GM03348 (cell line): ENCODE measurements at places on chromosomes 1 and 21.
A peak's percentile ranks its signal among the peaks of the same experiment; 100 is the strongest.

- no peak for DNase-seq
These were observed 287.5 kb downstream of the ASTN1 start for GRCh38 chr1:176876966-176877515.

DNA sequence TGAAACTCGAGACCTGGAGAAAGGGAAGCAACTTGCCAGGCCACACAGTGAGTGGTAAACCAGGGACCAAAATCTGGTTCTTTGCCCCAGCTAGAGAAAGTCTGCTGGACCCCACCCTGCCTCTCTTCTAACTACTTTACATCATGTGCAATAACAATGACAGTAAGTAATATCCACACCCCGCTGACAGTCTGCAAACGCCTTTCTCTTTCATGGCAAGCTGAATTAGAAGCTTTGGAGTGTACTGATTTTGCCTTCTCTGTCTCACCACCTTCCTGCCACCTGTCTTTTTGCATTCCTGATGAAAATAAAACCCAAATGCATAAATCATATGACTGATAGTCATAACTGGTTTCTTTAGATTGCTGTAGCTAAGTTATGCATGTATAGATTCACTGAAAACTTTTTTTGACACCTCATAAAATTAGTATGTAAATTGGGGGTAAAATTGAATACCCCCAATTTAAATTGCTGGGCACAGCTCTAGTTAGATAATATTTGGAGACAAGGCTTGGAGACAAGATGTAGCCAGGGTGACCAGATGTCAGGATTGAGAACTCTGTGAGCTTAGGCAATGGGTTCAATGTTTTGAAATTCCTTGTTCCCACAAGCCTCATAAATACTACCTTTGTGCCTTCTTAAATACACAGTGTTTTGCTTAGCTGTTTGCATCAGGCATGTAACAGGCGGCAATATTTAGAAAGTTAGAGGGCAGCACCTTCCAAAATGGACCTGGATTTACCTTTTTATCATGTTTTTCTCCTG is 73.5 kb downstream of the ST6GALNAC5 start:
- DNase-seq, result no peak

DNA sequence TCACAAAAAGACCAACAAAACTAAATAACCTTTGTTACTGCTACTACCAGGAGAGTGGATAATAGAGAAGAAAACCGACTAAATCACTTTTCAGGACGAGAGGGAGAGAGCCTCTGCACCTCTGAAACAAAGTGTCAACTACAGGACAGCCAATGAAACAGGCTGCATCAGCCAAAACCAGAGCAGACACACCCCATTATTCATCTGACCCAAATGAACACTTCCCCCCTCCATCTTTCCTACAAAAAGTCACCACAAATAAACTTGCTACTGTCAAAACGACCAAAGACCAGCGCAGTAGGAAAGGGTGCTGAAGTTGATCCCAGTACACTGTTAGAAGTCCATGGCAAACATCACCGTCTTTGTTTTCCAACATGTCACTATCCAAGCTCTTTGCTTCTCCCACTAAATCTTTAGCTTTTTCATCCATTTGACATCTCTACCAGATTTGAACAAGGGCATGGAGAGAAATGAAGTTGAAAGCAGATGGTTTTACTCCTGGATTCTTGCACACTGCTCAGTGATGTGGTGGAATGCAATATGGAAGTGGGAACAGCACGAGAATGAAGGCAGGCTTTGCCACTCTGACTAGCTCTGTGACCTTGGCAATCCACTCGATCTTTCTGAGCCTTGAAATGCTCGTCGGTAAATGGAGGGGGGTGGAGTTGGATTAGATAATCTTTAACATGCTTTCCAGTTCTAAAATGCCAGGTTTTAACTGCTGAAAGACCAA is 20.5 kb downstream of the DSTYK start:
- DNase-seq, result peak; percentile 15

DNA sequence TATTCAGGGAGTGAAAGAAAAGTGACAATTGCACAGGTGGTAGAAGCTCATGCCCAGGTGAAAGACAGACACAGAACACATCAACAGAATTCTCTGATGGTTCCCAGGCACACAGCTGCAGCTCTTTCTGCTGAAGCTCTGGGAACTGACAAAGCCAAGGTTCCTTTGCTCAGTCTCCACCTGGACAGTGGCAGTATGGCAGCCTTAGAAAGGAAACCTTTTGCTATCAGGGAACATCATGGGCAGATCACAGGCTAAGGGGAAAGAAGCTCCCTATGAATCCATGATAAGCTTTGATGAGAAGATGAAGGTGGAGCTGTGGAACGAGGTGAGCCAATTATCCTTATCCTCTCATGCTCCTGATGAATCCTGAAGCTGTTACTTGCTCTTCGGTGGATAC is 1.2 kb downstream of the SPRR2B start:
- no peak for DNase-seq

DNA sequence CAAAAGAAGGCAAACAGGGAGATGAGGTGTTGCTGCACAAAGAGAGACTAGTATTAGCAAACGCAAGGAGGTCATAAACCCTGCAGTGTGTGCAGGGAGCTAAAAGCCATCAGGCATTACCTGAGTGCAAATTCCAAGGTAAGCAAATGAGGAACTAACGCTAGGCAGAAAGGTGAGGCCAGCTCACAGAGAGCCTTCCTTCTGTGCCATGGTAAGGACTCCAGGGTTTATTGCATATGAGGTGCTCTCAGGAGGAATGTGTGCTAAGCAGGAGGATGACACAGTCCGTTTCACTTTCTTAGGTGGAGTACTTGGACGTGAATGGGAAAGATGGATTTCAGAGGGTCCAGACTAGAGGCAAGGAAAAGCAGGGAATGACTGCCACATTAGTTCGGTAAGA is 44.6 kb upstream of the MYBPHL start:
- DNase-seq, result no peak

- DNase-seq, result no peak
These were observed 8.9 kb upstream of the GOLT1A start for GRCh38 chr1:204222764-204223055.

- DNase-seq, result peak; percentile 77
These were observed 44.2 kb downstream of the OSBPL9 start for GRCh38 chr1:51661081-51661518.

- DNase-seq, result no peak
These were observed 50.7 kb downstream of the ZNF684 start for GRCh38 chr1:40582116-40582515.

DNA sequence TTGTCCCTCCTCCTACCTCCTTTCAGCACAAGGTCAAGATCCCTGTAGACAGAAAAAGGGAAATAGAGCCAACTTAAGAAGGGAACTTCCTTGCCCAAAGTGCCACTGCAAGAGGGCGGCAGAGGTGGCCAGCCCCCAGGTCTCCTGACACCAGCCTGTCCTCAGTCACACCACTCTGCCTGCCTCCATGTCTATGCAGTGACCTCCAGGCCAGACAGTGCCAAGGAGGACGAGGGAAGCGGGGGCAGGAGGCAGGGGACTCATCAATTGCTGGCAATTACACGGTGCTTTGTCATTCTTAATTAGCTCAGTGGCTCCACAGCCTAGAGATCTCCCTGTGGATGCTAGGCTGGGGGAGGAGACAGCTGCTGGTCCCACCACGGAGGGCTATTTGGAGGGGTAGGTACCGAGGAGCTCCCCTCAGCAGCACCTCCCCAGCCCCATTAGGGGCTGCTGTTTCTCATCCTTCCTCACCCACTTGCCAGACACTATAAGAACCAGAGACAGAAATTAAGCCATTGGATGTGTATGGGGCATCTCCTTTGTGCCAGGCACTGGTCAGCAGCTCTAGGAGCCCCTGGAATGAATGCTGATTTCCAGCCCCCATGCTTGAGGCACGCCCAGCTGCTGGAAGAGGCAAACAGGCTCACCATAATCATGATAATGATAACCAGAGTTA is 6.1 kb upstream of the LDLRAP1 start:
- no peak for DNase-seq

- no peak for DNase-seq
These were observed 250.3 kb upstream of the SGIP1 start for GRCh38 chr1:66283622-66284041.
